ENCODE measurements at places on chromosomes 4 and X.
A peak's percentile ranks its signal among the peaks of the same experiment; 100 is the strongest.

DNA sequence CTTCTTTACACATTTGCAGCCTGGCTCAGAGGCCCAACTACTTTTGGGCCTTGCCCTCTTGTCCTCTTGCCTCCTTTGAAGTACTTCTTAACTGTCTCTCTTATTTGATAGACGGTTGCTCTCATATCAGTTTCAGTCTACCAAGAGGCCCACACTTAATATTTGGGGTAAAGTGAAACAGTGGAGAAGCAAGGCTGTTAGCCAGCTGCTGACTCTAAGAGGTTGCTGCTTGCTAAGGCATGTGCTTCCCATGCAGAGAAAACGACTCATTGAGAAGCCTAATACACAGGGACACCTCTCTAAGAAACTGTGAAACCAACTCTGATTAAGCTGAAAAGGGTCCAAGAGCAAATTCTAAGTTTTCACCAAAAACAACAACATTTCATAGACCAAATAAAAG lies 94.6 kb downstream of the PPP3CA start:
- DNase-seq: no peak

GRCh38 chrX:115324194-115324593 lies 34.7 kb downstream of the LUZP4 start:
- DNase-seq: peak; percentile 54

- no peak for DNase-seq
These were observed 107.6 kb upstream of the C1QTNF7 start for GRCh38 chr4:15320121-15320678.

DNA sequence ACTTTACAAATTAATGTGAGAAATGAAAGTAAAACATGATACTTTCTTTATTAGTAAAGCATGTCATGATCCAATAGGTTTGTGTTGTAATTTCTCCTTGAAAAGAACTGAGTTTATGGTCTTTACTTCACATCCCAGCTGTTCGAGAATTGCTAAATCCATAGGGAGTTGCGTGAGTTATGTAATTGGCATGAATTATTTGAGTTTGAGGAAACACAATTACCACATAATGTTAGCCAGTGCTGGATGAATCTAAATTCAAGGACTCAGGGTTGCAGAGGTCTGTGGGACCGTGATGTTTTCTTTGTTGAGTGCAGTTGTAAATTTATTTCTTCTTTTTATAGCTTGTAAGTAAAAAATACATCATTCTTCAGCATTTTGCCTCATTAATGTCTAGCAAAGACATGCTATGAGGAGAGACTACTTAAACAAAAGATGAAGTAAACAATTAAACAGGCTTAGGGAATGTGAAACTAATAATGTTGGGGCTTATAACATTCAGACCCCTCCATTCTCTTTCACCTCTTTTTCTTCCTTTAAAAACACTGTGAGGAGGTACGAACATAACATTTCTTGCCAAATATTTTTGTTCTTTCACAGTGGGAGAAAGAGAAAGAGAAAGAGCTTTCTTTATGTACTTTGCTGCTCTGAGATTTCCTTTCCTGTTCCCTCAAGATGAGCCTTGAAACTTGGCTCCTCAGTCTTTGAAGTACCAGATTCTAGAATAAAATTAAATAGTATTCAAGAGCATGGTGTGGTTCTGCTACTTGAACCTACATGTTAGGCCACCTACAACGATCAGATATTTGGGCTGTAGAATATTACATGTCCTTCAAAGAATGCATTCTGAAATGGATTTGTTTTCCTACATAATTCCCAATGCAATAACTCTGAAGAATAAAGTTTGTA lies 159.6 kb upstream of the ANK2 start:
- peak; percentile 88 for DNase-seq

- DNase-seq: no peak
These were observed 5.0 kb upstream of the RP2 start for GRCh38 chrX:46831765-46832327.

DNA sequence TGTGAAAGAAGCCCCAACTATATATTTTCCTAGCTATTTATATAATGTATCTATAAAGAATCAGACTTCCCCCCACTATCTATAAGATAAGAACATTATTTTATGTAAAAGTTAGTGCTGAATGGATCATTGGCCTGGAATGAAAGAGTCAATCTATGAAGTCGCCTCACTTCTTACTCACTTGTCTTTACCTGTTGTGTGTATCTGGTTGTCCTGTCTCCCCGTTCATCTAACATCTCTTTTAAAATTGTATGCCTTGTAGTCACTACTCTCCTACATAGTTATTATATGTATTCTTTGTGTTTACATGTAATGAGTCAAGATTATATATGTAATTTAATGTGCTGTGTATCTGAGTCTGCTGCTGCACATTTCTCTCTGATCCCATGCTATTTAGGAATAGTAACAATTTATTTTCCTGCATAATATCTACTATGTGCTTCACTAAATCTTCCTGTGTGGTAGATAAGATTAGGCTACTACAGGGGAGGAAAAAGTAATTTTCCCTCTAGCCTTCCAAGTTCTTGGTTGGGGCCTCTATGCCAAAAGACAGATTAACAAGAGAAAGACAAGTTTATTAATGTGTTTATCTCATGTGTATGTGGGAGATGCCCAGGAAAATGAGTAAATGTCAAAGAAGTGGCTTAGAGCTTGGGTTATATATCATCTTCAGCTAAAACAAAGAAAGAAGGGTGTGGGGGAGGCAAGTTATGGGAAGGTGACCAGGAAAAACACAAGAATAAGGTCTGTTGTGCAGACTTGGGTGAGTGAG lies 77.6 kb upstream of the FRMPD4 start:
- no peak for DNase-seq

DNA sequence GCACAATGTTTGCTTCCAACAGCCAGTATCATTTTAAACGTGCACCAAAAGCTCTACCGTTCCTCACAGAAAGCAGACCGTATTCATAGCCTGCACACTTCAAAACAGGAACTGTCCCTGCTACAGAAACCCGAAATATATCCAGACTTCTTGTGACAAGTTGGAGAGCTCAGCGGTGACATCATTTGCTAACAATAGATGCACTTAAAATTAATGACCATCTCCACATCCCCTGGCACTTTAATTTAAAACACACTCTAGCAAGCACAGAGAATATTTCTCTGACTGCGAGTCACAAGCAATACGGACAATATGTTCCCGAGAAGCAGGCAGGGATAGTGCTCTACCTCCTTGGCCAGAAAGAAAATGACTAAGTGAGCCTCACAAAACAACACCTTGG lies 2.5 kb downstream of the NYX start:
- DNase-seq: peak; percentile 66

DNA sequence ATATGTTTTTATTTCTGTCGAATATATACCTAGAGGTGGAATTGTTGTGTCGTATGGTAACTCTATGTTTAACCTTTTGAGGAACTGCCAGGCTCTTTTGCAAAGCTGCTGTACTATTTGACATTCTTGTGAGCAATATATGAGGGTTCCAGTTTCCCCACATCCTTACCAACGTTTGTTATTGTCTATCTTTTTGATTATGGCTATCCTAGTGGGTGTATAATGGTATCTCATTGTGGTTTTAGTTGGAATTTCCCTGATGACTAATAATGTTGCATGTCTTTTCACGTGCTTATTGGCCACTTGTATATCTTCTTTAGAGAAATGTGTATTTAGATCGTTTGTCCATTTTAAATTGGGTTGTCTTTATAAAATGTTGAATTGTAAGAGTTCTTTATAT lies 24.5 kb downstream of the REPS2 start:
- no peak for DNase-seq

DNA sequence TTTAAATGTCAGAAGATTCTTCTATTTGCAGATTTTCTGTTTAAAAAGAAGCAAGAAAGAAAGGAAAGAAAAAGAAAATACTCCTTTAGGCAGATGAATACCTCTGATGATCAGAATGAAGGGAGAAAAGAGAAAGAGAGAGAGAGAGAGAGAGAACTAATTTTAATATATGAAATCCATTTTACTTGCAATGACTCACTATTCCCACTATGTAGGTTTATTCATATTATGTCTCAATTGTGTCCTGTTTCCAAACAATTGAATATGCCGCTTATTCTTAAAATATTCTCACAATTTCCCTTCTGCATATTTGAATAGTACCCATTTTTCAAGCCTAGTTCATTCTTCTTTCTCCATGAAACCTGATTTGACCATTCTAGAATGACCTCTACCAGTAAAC lies 11.7 kb downstream of the MEPE start:
- no peak for DNase-seq

DNA sequence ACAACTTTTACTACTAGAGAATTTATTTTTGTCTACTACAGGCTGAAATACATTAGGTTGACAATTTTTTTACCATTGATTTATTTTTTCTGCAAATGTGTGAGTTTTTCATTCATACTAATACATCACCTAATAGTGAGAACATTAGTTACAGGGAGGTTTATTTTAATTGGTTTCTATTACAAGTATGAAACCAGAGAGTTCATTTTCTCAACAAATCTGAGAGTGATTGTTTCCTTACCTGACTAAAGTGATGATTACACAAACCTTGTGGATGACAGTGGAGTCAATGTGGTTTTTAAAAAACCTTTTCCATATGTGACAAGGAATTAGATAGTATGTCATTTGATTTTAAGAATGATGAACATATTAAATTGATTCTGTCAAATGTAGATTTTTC lies 227.4 kb downstream of the PALLD start:
- no peak for DNase-seq

GRCh38 chr4:184400375-184400870 lies 73.9 kb downstream of the IRF2 start:
- DNase-seq: peak; percentile 61

- peak; percentile 79 for DNase-seq
These were observed 118.2 kb upstream of the KIT start for GRCh38 chr4:54539500-54540029.

GRCh38 chr4:77172336-77172735 lies 15.3 kb downstream of the CCNG2 start:
- peak; percentile 90 for DNase-seq
